Activated CD4-positive, CD25-positive, alpha-beta regulatory T cell (primary cell): ENCODE measurements at places on chromosomes 1 and 21.
A peak's percentile ranks its signal among the peaks of the same experiment; 100 is the strongest.

GRCh38 chr1:153583976-153584375, 18.3 kb upstream of the S100A2 start:
- DNase-seq: no peak

GRCh38 chr1:38990386-38990737, 714 bp upstream of the AKIRIN1 start:
- no peak for DNase-seq

DNA sequence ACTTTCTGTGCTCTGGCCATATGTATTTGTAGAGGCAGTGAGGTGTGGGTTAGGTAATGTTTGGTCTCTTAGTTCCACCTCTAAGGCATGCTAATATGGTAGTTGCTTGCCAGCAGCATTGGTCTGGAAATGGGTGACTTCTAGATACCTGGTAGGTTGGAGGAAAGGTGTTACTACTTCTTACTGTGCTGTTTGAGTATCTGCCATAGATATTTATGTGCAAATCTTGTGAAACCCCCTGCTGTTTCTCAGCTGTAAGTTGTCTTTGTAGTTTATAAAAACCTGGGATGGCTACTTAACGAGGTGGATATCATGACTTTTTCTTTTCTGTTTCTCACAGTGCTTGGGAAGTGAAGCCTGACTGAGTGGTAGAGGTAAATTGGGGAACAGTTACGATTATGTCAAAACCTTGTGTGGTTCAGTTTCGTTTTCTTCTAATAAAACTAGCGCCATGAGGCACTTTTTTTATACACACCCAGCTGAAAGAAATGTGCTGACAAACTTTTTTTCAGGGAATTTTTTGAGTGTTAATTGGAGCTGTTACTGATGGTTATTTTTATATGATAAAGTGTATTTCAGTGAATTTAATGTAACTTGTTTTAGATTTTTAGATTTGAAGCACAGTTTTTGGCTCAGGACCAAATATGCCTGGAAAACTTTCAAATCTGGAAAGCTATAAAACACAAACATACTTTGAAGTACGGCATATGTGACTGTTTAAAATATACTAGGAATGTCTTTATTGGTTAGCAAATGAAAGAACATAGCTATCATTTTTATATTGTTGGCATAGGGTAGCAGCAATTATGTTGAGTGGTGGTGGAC, 42.1 kb downstream of the CAMSAP2 start:
- no peak for DNase-seq

GRCh38 chr21:31184459-31184858, 146.2 kb upstream of the KRTAP19-8 start:
- peak; percentile 62 for DNase-seq

DNA sequence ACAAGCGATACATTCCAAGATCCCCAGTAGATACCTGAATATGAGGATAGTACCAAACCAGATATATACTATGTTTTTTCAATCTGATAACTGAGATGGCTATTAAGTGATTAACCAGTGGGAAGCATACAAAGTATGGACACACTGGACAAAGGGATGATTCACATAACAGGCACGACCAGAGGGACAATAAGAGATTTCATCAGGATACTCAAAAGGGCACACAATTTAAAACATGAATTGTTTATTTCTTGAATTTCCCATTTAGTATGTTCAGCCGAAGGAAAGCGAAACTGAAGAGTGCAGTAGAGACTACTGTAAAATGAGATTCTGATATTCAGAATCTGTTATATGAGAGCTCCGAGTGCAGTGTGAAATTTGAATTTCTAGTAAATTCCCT, 10.6 kb downstream of the ZZZ3 start:
- DNase-seq: no peak

GRCh38 chr1:230784163-230784562, 37.0 kb downstream of the CAPN9 start:
- no peak for DNase-seq
